ENCODE measurements at places on chromosomes 11 and 22.

DNA sequence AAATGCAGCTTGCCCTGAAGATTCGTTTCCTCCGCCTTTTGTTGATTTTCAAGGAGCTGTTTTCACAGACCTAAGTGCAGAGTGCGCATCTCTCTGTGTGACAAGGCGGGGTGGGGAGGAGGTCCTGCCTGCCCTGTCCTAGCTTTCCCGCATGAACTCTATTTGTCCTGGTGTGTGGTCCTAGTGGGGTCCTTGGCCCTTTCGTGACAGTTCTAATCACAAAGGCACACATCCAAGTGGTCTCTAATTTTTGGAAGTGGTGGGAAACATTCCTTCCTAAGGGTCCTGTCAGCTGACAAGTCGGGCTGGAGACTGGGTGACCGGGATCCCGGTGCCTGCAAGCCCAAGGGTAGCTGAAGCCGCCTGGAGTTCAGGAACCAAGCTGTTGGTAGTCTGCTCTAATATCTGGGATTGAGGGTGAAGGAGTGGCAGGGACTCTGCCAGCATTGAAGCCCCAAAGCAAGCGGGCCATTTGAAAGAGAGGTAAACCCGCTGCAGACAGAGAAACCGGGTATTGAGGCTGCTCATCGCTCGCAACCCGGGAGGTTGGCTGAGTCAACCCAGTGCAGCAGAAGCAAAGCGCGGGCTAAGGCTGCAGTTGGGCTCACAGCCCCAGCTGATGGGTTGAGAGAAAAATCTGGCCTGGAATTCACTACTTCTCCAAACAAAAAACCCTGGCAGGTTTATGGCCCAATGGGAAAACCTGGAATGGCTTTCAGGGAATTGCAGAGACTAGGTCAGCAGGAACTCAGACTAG lies 28.1 kb upstream of the FBXO3 start:
- DNase-seq: no peak

DNA sequence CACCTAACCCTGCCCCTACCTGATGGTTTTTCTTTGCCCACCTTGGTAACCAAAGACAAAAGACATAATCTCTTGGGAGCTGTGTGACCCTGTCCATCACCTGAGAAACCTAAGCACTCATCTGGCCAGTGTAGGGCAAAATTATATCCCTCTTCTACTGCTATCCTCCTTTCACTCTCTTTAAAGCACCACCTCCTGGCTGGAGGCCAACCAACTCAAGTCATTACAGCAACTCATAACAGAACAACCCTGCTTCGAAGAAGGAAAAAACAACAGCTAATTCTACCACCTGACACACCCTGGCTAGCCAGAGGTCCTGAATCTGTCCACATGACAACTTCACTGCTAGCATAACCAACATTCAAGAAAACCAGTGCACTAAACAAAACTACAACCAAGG lies 45.5 kb downstream of the GAS2 start:
- DNase-seq: no peak

- DNase-seq: no peak
These were observed 213.6 kb downstream of the DYNC2H1 start for GRCh38 chr11:103322821-103323220.

- no peak for DNase-seq
These were observed 18.8 kb upstream of the AMOTL1 start for GRCh38 chr11:94749369-94749768.

GRCh38 chr11:106451228-106451922 lies 373.9 kb downstream of the AASDHPPT start:
- no peak for DNase-seq

DNA sequence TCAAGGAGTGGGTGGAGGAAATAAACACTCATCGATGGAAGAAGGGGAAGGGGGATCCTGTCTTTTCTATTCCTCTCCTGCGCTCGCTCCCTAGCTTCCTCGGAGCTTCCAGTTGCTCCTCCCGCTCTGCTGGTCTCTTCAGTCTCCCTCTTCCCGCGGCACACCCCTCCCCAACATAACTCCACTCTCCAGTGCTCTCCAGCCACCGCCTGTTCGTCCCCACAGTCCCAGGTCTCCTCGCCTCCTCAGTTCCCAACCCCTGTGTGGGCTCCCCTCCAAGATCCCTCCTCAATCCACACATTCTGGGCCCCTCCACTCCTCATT lies 438 bp downstream of the ZW10 start:
- DNase-seq: no peak

GRCh38 chr22:27215871-27216270 lies 558.5 kb downstream of the MIAT start:
- DNase-seq: no peak
